KG1 (cell line): ENCODE measurements at places on chromosomes 7 and 10.

DNA sequence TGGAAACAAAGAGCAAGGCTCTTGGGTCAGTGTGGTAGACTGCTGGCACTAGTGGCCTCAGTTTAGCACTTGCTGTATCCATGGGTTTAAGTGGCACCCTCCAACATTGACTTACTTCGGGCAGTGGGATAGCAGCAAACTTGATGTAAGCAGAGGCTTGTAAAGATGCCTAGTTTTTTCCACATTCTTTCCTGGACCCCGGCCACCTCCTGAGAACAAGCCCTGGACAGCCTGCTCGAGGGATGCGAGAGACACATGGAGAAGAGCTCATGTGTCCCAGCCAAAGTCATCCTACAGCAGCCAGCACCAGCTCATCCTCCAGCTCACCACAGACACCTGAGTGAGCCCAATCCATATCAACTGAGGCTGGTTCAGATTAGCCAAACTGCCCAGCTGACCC lies 142.7 kb upstream of the PCBD1 start:
- DNase-seq: no peak

DNA sequence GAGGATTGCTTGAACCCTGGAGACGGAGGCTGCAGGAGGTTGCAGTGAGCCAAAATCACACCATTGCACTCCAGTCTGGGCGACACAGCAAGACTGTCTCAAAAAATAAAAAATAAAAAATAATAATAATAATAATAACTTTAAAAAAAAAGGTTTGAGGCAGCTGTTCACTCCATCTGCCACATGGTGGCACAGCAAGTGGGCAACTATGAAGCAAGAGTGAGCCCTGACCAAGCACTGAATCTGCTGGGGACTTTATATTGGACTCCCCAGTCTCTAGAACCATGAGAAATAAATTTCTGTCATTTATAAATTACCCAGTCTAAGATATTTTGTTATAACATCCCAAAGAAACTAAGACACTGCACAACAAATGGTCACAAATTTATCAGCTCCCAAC lies 14.6 kb upstream of the BRI3 start:
- DNase-seq: no peak

DNA sequence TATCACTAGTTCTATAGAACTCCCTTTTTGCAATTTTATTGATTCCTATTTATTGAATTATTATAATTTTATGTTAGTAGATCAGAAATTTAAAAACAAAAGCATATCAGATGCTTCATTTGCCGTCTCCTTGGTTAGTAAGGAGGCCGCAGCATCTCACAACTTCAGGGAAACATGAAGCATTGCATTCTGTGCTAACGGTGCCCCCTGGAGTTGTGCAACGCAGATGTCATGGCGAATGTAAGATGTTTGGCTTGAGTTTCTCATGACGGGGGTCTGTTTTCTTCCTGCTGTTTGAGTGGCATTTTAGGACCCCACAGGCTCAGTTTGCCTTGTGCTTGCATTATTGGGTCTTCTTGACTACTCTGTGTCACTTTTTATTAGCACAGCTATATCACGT lies 124.8 kb downstream of the CNNM2 start:
- DNase-seq: no peak

GRCh38 chr10:11765141-11765540 lies 23.0 kb downstream of the ECHDC3 start:
- DNase-seq: no peak

DNA sequence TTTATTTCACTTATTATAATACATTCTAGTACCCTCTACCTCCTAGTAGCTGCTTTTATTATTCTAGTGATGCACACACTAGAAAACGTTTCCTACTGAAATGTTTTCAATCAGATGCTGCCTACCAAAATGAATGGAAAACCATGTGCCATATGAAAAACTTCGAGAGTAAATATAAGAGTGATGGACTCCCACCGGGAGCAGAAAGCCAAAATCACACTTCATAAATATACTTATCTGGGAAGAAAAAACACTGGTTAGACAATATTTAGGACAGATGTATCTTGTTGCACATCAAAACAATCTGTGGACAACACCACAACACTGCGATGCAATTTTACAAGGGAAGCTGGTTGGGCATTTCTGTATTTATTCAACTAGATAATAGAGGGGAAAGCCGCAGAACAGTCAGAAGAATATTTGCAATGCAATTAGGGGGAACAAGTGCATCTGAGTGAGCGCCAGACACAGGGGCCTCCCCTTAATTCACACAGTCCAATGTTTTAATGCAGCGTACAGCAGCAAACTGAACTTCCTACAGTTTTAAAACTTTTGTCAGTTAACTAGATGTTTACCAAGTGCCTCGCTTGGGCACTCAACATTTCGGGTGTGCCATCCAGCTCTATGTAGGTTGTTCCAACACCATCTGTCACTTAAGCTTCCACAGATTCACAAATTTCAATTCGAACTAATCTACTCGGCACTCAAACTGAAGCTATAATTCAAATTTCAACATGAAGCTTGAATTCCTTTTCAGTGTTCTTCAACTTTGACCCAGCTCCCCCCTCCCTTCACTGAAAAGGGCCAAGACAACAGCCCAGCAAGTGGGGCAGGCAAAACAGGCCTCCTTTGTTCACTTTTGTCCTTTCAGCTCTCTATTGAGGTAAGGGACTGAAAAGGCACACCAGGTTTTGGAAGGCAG lies 7.4 kb downstream of the NRCAM start:
- DNase-seq: no peak

GRCh38 chr10:91974960-91975359 lies 51.4 kb downstream of the BTAF1 start:
- DNase-seq: no peak

DNA sequence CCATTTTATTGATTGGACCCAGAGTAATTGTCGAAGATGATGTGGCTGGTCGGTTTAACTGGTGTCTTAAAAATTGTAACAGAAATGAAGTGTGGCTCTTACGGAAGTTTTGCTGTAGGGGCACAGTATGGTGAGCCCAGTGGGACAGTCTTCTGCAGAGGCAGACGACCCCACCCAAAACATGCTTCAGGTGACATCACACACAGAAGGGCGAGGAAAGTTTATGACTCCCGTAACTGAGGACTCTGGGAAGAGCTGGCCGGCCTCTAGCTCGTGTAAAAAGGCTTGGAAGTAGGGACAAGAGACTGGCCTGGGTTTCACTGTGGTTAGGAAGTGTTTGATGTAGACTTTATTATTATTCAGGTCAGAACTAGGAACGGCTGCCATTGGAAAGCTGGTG lies 73.3 kb downstream of the HTR5A start:
- DNase-seq: no peak

DNA sequence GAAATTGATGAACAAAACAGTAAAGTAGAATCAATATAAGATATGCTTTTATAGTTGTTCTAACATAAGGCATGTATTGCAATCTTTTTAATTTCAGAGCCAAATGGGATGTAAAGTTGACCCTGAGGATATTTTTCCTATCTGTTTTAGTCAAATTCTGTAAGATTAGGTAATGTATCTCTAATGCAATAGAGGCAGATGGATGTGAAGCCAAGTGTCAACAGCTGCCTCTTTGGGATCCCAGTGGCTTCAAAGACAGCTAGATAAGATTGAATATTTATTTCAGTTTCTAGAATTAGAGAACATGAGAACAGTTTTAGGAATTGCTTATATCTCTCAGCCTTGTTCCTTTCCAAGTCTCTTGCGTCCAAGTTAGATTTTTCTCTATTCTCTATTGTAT lies 208.3 kb downstream of the DNAJB9 start:
- no peak for DNase-seq

- DNase-seq: no peak
These were observed 1.8 kb downstream of the GPR15LG start for GRCh38 chr10:84175436-84175835.

DNA sequence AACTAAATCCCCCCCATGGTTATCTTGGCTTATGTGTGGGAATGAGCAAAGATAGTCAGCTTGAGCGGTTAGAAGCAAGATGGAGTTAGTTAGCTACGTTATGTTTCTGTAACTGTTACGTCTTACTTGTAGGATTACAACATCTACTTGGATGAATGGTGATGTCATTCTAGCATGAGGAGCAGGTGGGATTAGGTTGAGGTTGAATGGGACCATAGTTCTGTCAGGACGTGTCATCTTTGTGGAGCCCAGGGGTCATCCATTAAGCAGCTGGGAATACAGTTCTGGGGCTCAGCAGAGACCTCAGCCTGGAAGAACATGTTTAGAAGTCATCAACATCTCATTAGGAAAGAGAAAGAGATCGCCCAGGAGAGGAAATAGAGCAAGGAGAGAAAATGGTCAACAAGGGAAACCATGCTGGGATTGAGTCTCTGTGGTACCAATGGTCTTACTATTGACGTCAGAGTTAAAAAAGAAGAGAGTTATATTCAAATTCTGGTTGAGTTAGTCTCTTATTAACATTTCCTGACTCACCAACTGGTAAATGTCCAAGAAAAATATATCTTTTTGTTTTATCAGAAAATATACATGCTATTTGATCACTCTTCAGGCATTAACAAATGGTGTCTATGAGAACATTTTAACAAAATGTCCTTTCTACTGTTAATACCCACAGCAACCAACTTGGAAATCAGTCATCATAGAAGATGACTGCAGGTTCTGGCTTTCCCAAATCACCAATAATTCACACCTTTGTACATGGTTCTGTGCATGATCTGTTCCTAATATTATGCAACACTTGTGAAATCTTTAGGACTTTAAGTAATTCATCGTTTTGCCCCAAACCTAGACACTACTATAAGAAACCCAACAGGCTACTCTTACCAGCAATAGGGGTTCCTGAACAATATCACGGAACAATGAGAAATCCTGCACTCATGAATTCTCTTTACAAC lies 96.9 kb downstream of the KIAA1217 start:
- DNase-seq: no peak

- no peak for DNase-seq
These were observed 6.2 kb upstream of the MSMB start for GRCh38 chr10:46052057-46052790.

GRCh38 chr7:94492601-94493000 lies 17.0 kb upstream of the CASD1 start:
- DNase-seq: no peak
